Skeletal muscle tissue (tissue), 5 donors: ENCODE measurements at places on chromosomes 12 and 14. TPM values are rescaled to one million over a fixed set of nuclear protein-coding genes. Genes with fewer than 3 reads are reported as not detected.

The GLI1 gene
- 5.2 TPM for total RNA-seq

The KIAA0586 gene
- 9.9 TPM for total RNA-seq

The MYF6 gene
- 136 TPM for total RNA-seq

The KCNC2 gene
- 0.52 TPM for total RNA-seq

The FAM90A1 gene
- total RNA-seq: 0.52 TPM

The CFAP54 gene
- 2.1 TPM for total RNA-seq

The NFATC4 gene
- total RNA-seq: 21.4 TPM

The TTC9 gene
- total RNA-seq: 1.0 TPM

The KRT83 gene
- not detected for total RNA-seq

The CSRP2 gene
- total RNA-seq: 20.4 TPM

The P3H3 gene
- 19.8 TPM for total RNA-seq

The BAG5 gene
- total RNA-seq: 16.7 TPM

The C14orf39 gene
- total RNA-seq: 2.1 TPM

The GPR65 gene
- total RNA-seq: 0.52 TPM

The OTOGL gene
- total RNA-seq: 0.52 TPM

The CAPS2 gene
- 6.8 TPM for total RNA-seq

The DAO gene
- not detected for total RNA-seq

The CCND2 gene
- total RNA-seq: 152 TPM

The MARCHF9 gene
- total RNA-seq: 4.7 TPM

The BIN2 gene
- total RNA-seq: 3.1 TPM

The AQP2 gene
- total RNA-seq: not detected
